Karpas-422 (cell line): ENCODE measurements at places on chromosomes 1 and 21. TPM values are rescaled to one million over a fixed set of nuclear protein-coding genes. Genes with fewer than 3 reads are reported as not detected.

Gene FH
- 40.3 and 58.3 TPM in 2 replicates for total RNA-seq

DNA sequence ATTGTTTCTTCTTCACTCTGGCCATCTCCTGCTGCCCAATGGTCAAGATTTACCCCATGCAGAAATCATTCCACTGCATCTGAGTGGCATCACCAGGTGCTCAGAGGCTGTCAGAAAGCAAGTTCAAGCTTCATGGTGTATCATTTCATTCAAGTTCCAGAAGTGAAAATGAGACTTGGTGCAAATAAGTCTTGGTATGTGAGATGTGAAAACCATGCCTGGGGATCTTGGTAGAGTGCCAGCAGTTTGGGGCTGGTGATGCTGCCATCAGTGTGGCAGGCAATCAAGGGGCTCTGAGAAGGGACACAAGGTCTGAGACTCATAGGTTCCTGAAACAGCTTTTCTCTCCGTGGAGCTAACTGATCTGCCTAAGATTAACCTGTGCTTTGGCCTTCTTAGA is 52.0 kb downstream of the CD2 start:
- no peak for DNase-seq

GRCh38 chr1:18949686-18950400 is 6.6 kb downstream of the IFFO2 start:
- DNase-seq: no peak

GRCh38 chr1:77378723-77379535 is 97.1 kb downstream of the AK5 start:
- no peak for DNase-seq

Gene CLCNKB
- not detected in 2 replicates for total RNA-seq

GRCh38 chr1:173195596-173196088 is 11.5 kb downstream of the TNFSF4 start:
- no peak for DNase-seq

- no peak for DNase-seq
Observed at GRCh38 chr1:36007741-36008140, 76.2 kb upstream of the TEKT2 start.

Gene IGSF9
- total RNA-seq: not detected in 2 replicates

Gene TTLL7
- not detected in 2 replicates for total RNA-seq

Gene MEX3A
- 2.3 and 2.5 TPM in 2 replicates for total RNA-seq

Gene SPATA45
- not detected in 2 replicates for total RNA-seq

DNA sequence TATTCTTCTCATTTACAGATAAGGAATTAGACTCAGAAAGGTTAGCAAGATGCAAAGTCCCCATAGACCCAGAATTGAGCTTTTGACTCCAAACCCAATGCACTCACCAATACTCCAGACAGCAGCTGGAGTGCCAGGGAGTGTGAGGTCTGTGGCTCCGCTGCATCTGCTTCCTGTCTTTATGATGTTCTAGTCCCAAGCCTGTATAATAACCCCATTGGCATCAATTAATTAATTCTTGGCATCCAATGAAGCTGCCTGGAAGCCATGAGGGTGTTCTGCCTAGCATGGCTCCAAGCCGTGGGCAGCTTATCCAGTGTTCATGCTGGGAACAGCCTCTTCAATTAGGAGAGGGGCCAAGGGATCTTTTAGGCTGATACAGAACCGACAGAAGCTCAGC is 188.7 kb downstream of the GIPC2 start:
- DNase-seq: no peak

DNA sequence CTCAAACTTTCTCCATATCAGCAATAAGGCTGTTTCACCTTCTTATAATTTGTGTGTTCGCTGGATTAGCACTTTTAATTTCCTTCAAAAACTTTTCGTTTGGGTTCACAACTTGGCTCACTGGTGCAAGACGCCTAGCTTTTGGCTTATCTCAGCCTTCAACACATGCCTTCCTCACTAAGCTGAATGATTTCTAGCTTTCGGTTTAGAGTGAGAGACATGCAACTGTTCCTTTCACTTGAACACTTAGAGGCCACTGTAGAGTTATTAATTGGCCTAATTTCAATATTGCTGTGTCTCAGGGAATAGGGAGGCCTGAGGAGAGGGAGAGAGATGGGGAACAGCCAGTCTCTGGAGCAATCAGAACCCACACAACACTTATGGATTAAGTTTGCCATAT is 41.2 kb upstream of the IFNLR1 start:
- no peak for DNase-seq

DNA sequence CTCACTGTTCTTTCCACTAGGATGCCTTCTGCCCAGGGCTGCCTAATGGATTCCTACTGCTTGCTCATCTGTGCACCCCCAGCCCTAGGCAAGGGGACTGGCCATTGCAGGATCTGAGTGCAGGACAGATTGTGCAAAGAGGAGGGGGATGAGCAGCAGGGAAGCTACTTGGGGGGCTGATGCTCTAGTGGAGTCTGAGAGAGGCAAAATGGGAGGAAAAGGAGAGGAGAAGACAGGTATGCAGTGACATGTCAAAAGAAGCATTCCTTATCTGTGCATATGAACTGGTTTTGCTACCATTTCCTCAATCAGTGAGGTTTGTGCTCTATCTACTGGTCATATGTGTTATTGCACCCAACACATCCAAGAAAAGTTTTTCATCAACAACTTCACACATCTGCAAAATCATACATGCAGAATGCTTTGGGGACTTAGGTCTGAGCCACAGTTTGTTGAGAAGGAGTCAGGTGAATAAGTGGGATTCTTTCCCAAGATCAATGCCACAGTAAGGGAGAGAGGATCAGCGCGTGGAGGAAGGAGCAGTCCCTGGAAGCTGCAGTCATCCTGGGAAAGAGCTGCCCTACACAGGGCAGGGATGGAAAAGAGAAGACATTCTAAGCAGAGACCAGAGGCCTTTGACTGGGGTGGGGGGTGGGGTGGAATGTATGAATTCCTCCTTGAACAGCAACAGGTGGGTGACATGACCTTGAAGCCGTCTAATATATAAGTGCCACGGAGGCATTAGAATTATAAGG is 14.4 kb downstream of the SLC5A9 start:
- DNase-seq: peak; percentile 71

- no peak for DNase-seq
Observed at GRCh38 chr1:210662291-210663050, 333.8 kb downstream of the HHAT start.

Gene KRTAP11-1
- total RNA-seq: not detected in 2 replicates

DNA sequence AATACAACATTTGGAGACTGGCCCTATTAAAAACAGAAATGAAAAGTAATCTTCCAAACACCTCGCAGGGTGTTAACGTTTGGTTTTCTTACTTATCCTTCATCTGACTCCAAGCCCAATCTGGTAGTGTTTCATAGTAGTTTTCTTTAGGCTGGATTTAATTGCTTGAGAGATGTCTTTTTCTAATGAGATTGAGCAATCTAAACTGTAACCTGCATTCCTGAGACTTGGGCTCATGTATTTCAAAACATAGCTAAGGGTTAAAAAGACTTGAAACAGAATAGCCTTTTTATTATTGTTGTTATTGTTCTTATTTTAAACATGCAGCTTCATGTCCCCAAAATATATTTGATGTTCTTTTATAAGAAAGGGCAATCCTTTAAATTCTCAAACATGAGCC is 278.9 kb downstream of the TGFB2 start:
- no peak for DNase-seq

Gene DCST2
- 1.3 and 3.5 TPM in 2 replicates for total RNA-seq

Gene KIF21B
- 0.22 TPM in 2 replicates for total RNA-seq

DNA sequence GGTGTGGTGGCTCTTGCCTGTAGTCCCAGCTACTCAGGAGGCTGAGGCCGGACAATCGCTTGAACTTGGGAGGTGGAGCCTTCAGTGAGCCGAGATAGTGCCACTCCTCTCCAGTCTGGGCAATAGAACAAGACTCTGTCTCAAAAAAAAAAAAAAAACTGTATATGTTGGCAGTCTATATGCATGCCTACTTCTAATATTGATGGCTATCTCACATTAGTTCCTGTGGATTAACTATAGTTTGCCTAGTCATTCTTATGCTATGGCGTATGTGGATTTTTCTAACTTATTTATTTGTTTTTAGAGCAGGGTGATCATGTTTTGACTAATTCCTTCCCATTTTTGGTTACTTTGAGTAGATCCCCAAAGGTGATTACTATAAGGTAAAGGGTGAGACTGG is 9.4 kb downstream of the GSTM1 start:
- DNase-seq: no peak

DNA sequence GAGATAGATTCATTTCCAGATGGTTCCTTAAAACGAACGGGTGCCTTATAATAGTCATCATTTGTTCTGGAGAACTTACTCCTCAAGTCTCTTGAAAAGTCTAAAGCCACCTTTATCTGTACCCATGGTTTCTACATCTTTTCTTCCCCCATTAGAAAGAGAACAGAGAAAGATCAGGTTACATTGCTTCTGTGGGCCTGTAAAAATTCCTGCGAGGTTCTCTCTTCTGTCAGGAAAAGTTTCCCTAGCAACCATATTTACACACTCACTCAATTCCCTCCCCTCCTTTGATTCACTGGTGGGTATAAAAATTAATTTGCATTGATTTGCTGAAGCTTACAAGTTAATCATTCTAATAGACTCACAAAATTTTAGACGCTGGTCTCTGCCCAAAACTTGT is 6.7 kb downstream of the PHC2 start:
- no peak for DNase-seq

DNA sequence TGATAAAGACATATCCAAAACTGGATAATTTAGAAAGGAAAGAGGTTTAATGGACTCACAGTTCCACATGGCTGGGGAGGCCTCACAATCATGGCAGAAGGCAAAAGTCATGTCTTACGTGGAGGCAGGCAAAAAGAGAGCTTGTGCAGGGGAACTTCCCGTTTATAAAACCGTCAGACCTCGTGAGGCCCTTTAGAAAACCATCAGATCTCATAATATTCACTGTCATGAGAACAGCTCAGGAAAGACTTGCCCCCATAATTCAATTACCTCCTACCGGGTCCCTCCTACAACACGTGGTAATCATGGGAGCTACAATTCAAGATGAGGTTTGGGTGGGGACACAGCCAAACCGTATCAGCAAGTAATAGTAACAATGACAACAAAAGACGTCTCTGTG is 88.2 kb upstream of the SLC25A33 start:
- no peak for DNase-seq
